ENCODE measurements at places on chromosomes 7 and 10.

GRCh38 chr7:36748017-36748487, 23.8 kb upstream of the AOAH start:
- no peak for DNase-seq

GRCh38 chr10:132526676-132527075, 10.9 kb upstream of the INPP5A start:
- no peak for DNase-seq

DNA sequence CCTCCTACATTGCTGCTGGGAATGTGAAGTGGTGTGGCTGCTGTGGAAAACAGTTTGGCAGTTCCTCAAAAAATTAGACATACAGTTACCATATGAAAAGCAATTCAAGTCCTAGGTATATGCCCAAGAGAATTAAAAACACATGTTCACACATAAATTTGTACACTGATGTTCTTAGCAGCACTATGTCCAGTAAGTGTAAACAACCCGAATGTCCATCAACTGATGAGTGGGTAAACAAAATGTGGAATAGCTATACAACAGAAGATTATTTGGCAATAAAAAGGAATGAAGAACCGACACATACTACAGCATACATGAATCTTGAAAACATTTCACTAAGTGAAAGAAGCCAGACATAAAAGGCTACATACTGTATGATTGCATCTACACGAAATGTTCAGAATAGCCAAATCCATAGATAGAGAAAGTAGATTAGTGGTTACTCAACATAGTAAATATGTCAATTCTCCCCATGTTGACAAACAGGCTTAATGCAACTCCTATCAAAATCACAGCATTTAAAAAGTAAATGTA, 17.2 kb downstream of the CEP41 start:
- DNase-seq: no peak

GRCh38 chr7:141541375-141541774, 9.8 kb upstream of the AGK start:
- no peak for DNase-seq

- DNase-seq: no peak
Measured at GRCh38 chr7:108086546-108086945, 43.6 kb downstream of the LAMB4 start.

DNA sequence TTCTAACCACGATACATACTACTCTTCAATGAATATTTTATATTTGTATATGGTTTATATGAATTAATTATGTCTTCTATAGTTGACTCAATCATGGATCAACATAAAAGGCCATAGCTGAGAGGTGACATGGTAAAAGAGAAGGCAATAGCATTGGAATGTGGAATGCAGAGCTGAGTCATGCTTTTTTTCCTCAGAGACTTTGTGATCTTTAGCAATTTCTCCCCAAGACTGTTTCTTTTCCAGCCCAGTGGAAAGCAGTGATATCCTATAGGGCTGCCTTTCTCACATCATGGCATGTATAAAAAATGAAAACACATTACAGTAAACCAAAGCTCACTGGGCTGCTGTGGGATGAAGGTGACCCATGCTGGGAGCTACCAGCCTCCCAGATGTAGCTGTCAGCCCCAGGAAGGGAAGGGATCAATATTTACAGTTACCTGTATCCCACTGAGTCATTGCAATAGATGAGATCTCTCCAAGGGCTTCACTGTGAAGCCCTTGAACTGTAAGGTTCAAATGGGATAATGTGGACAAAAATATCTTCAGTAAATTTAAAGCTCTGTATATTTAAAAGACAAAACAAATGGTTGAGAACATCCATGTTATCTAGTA, 30.2 kb downstream of the SLC39A12 start:
- no peak for DNase-seq

GRCh38 chr7:48452218-48452617, 281.0 kb downstream of the ABCA13 start:
- DNase-seq: no peak

DNA sequence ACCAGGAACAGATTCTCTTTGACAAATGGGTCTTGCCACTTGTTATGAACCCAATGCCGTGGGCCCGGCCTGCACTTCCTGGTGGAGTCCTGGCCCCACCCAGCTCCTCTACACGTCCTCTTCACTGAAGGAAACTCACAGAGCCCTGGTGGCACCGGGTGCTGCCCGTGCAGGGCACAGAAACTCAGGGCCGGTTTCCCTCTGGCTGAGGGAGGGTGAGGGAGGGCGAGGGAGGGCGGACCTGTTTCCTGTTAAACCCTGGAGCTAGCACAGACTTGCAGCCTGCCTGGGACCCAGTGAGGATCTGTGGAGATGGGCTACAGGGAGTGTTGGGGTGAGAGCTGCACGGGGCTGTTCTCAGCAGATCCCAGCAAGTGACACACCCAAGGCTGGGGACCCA, 596.3 kb downstream of the PTPRN2 start:
- DNase-seq: no peak

DNA sequence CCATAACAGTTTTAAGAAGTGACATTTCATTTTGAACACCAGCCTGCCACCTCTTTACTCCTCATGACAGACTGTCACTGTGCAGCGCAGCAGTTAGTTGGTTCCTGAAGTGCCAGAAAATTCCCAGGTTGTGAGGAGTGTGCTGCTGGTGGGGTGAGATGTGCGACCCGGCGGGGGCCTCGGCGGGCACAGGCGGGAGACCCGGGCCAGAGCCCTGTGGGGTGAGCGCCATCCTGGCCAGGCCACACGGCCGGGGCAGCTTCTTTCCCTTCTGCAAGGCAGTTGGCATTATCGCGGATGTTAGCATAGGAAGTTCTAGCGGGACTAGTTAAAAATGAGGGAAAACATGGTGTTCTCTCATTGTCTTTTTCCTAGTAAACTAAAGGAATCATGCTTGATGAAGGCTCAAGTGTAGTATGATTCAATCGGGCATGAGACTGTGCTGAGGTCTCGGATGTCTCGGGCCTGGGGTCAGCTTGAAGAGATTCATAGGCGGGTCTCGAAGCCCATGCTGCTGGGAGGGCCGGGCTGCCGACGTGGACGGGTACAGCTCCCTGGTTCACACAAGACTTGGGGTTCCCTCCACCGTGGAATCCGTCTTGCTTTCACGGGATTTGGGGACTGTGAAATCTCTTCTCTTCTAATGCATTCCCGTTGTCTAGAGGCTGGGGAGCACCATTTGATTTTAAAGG, 56.1 kb downstream of the MGMT start:
- no peak for DNase-seq

DNA sequence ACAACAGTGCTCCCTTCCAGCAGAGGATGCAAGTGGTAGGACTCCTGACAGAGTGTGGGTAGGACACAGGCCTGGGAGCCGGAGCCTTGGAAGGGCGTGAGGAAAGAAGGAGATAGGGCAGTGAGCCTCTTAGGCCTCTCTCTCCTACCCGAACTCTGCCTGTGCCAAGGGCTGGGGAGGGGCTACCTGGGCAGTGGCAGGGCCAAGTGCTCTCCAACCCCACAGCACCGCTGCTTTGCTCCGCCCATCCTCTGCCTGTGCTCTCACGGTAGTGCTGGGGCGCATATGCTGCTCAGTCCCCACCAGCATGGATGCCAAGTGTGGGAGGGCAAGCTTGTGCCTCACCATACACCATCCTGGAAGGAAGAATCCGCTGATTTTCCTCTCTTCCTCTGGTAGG, 7.5 kb downstream of the FAM131B start:
- no peak for DNase-seq

DNA sequence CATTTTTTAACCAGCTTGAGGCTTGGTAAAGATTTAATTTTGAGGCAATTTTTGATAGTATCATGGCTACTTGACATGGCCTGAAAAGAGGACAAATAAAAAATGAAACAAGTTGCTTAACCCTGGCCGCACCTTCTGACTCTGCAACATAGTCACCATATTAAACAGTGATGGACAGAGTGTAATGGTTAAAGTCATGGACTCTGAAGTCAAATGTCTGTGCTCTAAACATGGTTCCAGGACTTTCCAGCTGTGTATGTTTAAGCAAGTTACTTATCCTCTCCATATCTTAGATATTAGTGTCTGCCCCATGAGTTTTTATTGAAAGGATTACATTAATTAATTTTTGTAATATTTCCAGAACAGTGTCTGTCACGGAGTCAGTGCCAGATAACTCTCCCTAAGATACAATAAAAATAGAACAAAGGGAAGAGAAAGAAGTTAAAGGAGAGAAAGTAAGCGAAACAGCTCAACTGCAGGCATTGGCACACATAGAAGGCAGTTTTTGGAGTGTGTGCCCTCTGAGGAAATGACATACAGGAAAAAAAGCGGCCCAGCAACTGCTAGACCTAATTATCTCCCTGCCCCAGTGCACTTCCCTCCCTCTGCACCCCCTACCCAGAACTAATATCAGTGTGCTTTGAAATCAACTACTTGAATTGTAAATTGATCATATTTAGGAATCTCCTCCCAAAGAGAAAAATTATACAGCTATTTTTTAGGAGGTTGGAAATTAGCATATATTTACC, 65.3 kb downstream of the MACC1 start:
- no peak for DNase-seq

GRCh38 chr10:107692072-107692471, 527.6 kb upstream of the SORCS1 start:
- DNase-seq: no peak

- no peak for DNase-seq
Measured at GRCh38 chr7:105088456-105088855, 74.5 kb downstream of the KMT2E start.

- DNase-seq: no peak
Measured at GRCh38 chr7:128217030-128217805, 23.9 kb upstream of the LEP start.

- no peak for DNase-seq
Measured at GRCh38 chr10:7686351-7687171, 16.6 kb upstream of the ITIH2 start.

Data from left renal pelvis (tissue), 4 donors.